Activated CD8-positive, alpha-beta memory T cell treated with anti-CD3 and anti-CD28 coated beads for 1 hour (primary cell): ENCODE measurements at places on chromosomes 5 and 9.
A peak's percentile ranks its signal among the peaks of the same experiment; 100 is the strongest.

DNA sequence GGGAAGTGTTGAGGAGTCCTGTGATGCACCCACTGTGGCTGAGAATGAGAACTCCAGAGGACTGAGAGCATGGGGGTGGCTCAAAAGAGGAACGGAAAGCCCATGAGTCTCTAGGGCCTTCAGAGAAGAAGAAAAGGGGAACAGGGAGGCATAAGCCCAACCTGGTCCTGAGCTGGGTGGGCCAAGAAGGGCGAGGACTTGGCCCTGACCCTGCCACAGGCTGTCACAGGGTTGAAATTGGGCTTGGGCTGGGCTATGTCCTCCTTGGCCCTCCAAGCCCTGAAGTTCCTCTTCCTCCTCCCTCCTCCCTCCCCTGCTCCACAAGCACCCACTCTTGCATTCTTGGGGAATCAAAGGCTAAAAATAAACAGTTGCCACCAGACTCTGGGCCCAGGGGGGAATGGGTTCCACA lies 49.3 kb upstream of the PPARGC1B start:
- no peak for DNase-seq

GRCh38 chr5:38576442-38576841 lies 20.0 kb upstream of the LIFR start:
- no peak for DNase-seq

DNA sequence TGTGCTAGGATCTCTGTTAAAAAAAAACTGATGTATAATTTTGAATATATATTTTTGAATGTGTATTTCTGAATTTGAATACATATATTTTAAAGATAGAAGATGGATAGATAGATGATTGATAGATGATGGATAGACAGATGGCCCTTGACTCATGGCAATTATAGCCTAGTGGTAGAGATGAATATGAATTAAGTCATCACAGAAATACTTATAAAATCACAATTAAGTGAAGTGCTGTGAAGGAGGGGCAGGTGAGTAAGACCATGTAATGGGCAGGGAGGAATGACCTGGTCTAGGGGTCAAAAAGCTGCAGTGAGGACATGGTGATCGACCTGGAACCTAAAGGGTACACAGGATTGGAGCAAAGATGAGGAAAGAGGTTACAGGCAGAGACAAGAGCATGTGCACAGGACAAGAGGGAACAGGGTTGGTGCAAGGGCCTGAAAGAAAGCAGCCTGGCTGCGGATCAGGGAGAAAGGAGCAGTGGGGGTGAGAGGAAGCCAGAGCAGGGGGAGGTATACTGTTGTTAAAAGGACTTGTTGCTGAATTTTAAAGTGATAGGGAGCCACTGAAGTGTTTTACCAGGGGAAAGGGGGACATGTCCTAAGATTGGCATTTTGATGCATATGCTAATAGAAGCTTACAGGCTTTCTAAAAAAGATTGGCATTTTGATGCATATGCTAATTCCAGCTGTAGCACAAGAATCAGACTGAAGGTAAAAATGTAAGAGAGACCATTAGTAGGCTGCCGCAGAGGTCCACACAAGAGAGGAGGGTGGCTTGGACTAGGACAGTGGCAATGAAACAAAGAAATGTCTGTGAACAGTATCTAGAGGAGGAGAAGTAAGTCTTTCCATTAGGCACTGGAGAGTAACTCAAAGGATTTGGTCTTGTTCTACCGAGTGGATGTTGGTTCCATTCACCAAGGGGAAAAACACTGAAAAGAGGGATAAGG lies 527.8 kb downstream of the AGTPBP1 start:
- DNase-seq = no peak

DNA sequence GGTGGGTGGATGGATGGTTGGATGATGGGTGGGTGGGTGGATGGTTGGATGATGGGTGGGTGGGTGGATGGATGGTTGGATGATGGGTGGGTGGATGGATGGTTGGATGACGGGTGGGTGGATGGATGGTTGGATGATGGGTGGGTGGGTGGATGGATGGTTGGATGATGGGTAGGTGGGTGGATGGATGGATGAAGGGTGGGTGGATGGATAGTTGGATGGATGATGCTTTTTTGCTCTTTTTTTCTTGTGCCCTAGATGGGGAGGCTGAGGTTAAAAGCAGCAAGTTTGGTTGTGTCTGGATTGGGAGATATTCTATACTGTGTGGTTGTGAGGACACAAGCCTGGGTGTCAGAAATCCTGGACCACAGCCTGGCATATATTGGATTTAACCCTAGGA lies 5.4 kb downstream of the LCN12 start:
- no peak for DNase-seq

DNA sequence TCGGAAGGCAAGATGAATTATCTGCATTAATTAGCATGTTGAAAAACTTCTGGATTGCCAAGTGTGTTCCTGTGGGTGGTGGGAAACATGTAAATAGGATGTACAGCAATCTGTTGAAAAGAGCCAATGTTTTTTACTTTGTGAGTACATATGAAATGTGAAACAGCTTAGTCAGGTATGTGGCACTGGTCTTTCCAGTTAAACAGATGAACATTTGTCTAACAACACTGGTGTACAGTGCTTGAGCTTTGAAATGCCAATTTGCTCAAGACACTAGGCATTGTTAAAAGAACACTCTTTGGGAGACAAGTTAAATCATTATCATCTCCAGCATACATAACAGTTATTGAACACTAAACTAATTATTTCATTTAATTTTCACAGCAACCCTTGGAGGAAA lies 107.3 kb upstream of the SLC24A2 start:
- no peak for DNase-seq

- peak; percentile 42 for DNase-seq
These were observed 1.2 kb upstream of the GCNT4 start for GRCh38 chr5:75053304-75054133.

GRCh38 chr5:33690374-33691135 lies 201.2 kb downstream of the ADAMTS12 start:
- DNase-seq = no peak

DNA sequence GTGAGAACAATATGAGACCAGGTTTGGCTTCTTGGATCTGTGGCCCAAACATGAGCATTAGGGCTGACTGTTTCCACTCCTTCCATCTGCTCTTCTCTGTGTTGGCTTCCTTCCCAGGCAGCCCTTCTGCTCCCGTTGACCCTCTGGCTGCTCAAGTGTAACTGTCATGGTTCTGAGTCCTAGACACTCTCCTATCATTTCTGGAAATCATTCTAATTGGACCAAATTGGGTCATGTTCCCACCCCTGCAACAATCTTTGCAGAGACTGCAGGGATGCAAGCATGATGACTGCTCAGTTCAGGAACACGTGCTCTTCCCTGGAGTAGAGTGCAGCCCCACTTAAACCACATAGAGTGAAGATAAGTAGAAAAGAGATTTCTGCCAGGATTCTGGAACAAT lies 741.4 kb downstream of the TAF11L14 start:
- DNase-seq = no peak

GRCh38 chr5:53749621-53750020 lies 189.2 kb downstream of the NDUFS4 start:
- no peak for DNase-seq
